Motor neuron (in vitro differentiated cells): ENCODE measurements at places on chromosomes 6 and 20.

- no peak for ATAC-seq
Observed at GRCh38 chr6:39706819-39707335, 18.3 kb downstream of the KIF6 start.

DNA sequence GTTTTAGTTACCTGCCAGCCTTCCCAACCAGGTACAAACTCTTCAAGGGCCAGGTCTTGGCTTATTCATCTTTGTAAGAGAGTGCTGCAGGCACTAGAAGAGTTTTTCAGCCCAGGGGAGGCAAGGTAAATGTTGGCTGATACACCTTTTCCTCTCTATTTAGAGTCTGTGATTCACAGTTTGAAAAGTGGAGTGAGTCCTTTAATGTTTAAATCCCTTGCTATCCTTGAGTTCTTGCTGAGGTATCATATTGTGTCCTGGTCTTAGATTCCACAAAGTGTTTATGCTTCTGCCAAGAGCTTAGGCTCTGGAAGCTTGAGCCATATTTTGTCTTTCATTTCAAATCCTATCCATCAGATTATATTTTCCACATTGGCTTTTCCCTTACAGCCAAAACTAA, 52.8 kb upstream of the CITED2 start:
- ATAC-seq, result no peak

DNA sequence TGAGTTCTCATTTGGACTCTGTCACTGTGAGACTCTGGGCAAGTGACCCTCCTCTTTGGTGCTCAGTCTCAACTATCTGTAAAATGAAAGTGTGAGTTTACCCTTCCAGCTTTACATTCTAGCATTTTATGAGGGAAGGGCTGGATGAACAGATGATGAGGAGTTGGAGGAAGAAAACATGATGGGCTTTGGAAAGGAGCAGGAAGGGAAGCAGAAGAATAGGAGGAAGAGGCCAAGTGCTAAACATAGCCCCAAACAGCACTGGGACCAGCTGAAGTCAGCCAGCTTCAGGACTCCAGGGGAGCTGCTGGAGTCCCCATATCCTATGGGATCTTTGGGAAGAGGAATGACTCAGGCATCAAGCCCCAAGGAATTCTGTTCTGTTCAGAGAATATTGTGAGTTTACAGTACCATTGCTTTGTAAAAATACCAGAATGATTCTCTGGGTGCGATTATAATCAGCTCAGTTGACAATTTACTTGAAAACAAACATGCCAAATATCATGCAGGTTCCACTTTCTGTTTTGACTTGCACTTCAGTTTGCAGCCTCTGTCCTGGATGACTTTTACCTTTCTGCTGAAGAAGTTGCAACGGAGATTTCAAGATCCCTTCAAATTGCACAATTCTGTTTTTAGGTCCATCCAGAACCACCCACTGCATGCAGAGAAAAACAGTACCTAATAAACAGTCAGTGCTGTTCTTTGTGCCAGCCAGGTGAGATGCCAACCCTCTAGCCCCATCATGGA, 3.2 kb downstream of the CD40 start:
- ATAC-seq, result no peak

DNA sequence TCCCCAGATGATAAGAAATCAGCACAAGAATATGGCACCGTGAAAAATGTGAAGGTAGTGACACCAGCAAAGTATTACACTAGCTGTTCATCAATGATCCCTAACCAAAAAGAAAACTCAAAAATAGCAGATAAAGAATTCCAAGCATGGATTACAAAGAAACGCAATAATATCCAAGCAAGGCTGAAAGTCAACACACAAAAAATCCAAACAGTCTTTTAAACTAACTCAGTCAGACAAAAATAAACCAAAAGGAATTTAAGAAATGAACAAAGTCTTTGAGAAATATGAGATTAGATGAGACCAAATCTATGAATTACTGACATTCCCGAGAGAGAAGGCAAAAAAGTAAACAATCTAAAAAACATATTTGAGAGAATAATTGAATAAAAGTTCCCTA, 976.1 kb upstream of the MAP3K7 start:
- no peak for ATAC-seq

DNA sequence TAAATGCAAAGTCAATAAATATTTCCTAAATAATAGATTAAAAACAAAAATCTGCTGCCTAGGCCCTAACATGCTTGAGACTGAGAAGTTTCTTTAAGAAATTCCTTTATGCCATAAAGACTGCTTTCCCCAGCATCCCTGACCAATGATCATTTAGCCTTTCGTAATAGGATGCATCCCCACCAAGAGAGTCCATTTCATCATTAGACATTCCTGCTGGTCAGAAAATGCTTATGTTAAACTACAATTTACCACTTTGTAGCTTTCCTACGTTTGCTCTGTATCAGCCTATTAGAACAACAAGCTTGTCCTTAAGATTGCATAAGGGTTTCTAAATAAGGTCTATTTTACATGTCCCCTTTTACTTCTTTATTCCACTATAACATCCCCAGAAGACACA, 59.8 kb upstream of the HSF2 start:
- no peak for ATAC-seq
